Central memory CD8-positive, alpha-beta T cell (primary cell): ENCODE measurements at places on chromosomes 12 and 14.

- no peak for DNase-seq
Measured at GRCh38 chr12:26878661-26879119, 45.7 kb upstream of the ITPR2 start.

DNA sequence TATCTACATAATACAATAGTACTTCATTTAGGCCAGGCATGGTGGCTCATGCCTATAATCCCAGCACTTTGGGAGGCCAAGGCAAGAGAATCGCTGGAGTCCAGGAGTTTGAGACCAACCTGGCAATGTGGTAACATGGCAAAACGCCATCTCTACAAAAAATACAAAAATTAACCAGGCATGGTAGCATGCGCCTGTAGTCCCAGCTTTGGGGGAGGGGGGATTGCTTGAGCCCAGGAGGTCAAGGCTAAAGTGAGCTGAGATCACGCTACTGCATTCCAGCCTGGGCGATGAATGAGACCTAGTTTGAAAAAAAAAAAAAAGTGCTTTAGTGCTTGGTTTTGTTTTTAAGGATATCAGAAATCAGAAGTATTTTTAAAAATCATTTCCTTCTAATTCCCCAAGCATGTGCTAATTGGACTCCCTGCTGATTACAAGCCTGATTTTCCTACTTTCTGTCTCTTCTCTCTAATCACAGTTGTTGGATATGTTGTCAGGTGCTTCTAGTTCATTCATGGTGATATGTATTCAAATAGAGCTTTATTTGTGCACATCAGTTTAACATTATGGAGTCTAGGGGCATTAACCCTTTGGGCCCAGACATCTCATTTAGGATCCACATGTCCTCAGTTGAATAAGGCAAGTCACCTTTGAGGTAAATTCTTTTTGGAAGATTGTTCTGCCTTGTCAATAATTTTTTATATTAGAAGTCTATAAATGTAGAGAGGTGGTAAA lies 7.0 kb upstream of the KRAS start:
- DNase-seq, result no peak

- DNase-seq, result no peak
Measured at GRCh38 chr12:78034025-78034424, 203.3 kb downstream of the NAV3 start.

- no peak for DNase-seq
Measured at GRCh38 chr14:32298346-32298745, 30.8 kb upstream of the AKAP6 start.

- DNase-seq, result no peak
Measured at GRCh38 chr14:92973261-92973797, 50.4 kb downstream of the CHGA start.

DNA sequence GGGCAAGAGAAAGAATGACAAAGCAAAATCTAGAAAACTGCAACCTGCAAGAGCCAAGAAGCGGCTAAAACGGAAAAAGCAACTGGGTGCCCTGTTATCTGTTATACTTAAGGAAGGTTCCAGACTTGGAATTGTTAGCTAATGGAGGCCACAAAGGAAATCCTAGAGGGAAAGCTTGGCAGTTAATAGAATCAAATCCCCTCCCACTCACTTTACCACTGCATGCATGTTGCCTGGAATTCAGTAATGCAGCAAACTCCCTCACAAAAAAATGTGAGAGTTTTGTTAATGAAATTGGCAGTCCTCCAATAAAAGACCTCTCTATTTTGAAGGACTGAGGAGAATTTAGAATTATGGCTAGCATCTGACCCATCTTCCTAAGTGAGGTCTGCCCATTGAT lies 164.2 kb upstream of the SOX5 start:
- DNase-seq, result no peak

- DNase-seq, result no peak
Measured at GRCh38 chr12:116053479-116054200, 223.9 kb downstream of the MED13L start.

DNA sequence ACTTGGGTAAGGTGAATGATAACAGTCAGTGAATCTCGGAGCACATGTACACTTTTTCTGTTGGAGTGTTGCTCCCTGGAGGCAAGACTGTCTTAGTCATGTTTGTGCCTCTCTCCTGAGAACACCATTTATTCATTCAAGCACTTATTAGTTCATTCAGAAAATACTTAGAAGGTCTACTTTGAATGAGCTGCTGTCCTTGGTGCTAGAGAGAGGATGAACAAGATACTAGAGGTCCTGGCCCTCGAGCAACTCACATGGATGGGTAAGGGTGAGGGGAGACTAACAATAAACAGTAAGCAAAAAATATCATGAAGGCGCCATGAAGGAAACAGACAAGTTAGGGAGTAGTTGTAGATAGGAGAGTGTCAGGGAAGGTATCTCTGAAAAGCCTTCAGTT lies 17.1 kb upstream of the SAMD4A start:
- DNase-seq, result no peak

DNA sequence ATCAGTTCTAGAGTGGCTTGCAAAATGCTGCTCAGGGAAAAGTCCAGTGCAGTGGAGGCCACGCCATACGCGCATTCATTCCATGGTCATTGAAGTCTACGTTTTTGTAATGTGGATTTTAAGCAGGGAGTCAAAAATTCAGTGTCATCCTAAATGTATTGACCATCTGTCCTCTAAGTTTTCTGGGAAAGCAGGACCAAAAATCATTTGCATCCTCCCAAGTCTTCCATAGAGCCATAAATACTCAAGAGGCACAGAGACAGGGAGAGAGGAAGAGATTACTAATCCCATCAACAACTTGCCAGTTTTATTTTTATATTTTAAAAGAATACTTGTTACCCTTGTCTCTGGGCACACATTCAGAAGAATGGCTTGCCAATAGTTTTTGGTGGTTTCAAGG lies 36.9 kb downstream of the RHOJ start:
- DNase-seq, result no peak

DNA sequence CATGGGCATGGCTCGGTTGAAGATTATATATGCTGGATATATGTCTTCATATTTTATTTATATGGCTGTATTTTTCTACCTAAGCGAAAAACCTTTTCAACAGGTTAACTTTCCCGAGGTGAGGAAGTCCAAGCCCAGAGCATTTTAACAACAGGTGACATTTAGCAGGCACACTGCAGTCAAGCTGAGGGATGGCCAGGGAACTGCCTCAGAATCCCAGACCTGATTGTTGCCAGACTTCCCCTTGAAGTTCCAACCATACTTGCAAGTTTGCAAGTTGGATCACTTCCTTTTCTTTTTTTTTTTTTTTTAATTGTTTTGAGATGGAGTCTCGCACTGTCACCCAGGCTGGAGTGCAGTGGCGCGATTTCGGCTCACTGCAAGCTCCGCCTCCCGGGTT lies 166.0 kb upstream of the FRMD6 start:
- DNase-seq, result no peak
